ENCODE measurements at places on chromosomes 16 and 17. TPM values are rescaled to one million over a fixed set of nuclear protein-coding genes. Genes with fewer than 3 reads are reported as not detected.

DNA sequence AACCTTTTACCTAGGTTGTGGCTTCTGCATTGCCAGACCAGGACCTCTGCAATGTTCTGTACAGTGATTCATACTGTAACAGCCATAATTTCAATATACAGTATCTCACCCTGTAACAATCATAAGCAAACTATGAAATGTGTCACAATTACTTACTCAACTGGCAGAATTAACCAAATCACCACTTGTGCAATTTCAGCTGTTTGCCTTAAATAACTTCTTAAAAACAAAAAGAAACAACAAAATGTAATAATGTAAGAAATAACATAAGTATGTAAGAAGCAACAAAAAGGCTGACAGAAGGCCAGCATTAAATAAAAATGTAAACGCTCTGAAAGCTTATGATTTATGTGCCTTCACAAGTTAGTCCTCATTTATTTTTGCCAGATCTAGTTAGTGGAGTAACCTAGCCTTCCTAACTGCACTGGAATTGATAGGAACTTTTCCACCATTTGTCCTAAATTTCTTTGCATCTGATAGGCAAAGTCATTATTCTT, 96.9 kb downstream of the SKAP1 start:
- DNase-seq = no peak

- DNase-seq = no peak
Measured at GRCh38 chr16:85661740-85662481, 26.8 kb downstream of the GINS2 start.

The HCRT gene
- not detected for total RNA-seq

GRCh38 chr17:81163703-81164370, 1.5 kb upstream of the PVALEF start:
- DNase-seq = no peak

GRCh38 chr16:10501016-10501607, 79.3 kb downstream of the EMP2 start:
- DNase-seq = no peak

DNA sequence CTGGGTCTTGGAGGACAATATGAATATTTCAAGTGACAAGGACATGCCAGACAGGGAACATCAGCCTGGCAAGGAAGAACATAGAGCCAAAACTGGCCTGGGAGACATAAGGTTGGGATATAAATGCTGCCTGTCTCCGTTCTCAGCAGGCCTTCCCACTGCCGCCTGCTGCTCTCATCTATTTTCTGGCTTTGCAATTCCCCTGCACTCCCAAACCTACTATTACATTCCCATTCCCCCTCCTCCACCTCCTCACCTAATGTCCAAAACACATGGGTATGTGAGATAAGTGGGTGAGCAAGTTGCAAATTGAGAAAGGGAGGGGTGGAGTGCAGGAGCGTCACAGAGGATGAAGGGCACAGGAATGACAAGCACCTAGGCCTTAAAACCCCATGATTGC, 244.3 kb upstream of the CDH8 start:
- DNase-seq = no peak

GRCh38 chr17:7551396-7551795, 2.5 kb downstream of the TNFSF12 start:
- no peak for DNase-seq

The ARHGDIG gene
- total RNA-seq = 1.6 TPM

GRCh38 chr17:33725675-33726271, 432.7 kb upstream of the ASIC2 start:
- peak; percentile 14 for DNase-seq

DNA sequence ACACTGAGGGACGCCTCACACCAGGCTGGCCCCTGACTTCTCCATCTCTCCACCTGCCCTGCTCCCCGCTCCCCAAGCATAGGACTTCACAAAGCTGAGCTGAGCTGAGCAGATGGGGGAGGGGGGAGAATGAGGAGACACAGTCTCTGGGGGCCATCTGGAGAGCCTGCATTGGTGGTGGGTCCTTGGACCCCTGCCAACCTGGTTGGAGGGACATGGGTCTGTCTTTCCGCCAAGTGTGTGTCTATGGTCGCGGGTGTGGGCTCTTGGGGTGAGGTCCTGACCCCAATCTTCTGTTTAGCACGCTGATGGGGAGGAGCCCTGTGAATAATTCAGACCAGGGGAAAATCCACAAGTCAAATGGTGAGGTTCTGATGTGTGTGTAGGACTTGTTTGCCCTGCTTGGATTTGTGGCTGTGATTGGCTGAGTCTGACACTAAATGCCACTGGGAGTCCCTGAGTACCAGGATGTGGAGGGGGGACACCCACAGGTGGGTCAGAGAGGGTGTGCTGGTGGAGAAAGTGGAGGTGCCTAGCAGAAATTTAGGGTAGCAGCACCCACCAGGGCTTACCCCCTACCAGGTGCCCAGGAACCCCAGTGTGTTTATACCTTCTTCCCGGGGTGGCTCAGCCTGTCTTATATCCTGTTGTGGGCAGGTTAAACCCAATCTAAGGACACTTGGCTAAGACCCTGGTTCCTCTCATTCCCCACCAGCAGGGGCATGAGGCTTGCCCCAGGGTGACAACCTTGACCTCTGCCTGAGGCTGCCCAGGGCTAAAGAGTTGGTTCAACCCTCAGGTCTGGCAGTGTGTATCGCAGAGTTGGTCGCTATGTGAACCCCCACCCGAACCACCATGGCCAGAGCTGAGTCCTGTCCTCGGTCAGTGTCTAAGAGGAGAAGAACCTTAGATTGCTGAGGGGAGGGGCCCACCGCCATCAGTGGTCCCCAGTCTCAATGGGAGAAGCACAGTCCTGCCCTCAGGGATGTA, 2.1 kb downstream of the FMNL1 start:
- no peak for DNase-seq

- no peak for DNase-seq
Measured at GRCh38 chr16:85374571-85374872, 238.6 kb upstream of the GSE1 start.

- DNase-seq = no peak
Measured at GRCh38 chr16:89119166-89119621, 25.5 kb downstream of the ACSF3 start.

The HBA1 gene
- not detected for total RNA-seq

Data from fibroblast of the aortic adventitia (primary cell).